ENCODE measurements at places on chromosomes 12 and 14.

DNA sequence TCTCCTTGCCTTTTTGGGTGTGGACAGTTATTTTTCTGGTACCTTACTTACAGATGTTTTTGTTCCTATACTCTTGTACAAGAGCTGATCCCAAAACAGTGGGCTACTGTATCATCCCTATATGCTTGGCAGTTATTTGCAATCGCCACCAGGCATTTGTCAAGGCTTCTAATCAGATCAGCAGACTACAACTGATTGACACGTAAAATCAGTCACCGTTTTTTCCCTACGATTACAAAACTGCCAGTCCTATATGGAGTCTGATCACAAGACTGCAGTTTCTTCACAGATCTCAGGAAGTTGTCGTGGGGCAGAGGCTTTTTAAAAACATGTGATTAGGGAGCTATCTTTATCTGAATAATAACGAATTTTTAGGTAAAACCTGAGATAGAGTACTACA lies 1.3 kb downstream of the LYSET start:
- DNase-seq = no peak

- no peak for DNase-seq
Observed at GRCh38 chr14:81093651-81094050, 127.1 kb downstream of the GTF2A1 start.

DNA sequence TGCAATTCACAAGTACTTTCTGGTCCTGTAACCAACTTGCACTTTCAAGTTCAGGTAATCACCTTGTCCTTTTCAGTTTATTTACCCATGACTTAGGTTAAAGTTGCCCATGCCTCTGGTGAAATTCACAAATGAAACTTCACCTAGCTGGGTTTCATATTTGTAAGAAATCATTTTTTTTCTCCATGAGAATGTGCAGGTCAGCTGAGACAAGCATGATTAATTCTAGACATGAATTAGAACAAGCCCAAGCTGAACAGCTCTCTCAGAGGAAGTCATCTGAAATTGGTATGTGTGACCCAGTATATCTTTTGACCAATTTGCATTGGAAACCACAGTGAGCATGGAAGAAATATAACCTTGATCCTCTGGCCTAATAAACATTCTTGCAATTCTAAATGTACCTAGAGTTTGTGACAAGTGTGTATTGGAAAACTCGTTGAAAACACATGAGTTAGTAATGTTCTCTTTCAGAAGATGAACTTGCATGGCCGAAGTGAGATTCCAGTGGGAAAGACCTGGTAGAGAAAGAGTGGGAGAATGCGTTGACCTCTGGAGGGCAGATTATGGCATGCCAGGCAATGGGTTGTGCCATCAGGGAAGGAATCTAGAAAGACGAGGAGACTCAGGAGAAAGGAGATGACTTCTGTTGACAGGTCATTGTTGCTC lies 486.5 kb downstream of the ZFP36L1 start:
- no peak for DNase-seq

DNA sequence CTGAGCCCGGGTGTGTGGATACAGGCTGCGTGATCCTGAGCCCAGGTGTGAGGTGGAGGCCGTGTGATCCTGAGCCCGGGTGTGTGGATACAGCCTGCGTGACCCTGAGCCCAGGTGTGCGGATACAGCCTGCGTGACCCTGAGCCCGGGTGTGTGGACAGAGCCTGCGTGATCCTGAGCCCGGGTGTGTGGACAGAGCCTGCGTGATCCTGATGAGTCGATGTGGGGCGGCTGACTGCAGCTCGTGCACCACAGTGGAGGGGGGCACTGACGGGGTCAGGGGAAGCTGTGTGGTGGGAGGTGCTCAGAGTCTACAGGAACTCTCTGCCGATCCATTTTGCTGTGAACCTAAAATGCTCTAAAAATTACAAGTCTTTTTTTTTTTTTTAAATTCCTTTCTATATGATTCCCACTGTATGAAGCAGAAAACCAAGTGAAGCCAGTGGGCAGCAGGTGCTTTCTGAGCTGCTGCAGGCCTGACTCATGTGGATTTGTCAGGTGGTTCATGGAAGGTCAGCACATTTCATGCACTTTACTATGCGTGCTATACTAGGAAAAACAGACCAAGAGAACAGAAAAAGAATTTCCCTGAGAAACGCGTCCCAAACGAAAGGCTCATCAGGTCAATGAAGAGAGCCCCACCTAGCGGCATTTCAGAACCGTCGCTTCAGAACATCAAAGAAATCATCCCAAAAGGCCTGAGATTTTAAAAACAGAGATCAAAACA lies 19.3 kb downstream of the BRF1 start:
- DNase-seq = peak; percentile 65

DNA sequence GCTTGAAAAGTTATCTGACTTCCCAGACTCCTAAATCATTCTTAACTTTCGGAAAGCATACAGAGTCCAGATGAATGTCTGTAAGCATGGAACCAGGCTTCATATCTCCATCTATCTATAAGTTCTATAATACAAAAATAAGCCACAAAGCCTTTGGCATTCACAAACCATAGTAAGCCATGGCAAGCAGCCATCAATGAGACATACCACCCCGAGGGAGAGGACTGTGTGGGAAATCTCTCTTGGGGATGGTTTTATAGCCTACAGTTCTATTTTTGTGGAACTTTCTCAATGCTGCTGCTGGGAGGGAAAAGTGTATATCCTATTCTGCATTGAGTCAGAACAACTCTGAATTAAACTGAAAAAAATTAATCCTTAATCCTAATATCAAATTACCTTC lies 20.4 kb downstream of the EGLN3 start:
- DNase-seq = no peak

DNA sequence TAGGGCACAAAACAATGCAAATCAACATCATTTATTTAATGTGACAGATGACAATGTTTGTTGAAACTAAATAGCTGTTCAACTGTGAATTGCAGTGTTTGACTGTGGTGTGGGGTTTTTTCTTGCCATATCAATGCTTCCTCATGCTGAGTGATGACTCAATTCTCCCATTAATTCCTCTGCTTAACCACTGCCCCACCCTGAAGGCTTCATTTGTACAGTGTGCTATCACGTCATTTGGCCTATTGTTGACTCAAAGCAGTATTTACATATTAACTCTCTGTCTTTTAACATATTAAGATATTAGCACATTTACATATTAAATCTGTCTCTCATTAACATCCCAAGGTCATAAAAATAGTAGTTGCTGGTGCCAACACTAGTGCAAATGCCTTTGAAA lies 164.8 kb upstream of the NRXN3 start:
- DNase-seq = peak; percentile 39

DNA sequence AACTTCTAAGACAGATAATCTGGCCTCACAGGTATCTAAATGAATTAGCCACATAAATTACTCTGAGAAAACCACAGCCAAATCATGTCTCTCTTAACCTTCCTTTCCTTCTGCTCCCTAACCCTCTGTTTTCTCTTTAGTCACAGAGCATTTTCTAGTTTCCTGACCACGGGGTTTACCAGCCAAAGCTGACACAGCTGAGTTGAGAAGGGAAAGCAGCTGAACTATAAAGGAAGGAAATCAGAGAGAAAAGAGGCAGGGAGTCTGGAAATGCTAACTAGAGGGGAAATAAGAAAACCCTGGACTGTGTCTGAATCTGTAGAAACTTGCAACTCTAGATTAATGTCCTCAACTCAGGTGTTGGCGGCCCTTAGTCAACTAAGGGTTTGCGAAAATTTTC lies 24.4 kb downstream of the ANKS1B start:
- no peak for DNase-seq

DNA sequence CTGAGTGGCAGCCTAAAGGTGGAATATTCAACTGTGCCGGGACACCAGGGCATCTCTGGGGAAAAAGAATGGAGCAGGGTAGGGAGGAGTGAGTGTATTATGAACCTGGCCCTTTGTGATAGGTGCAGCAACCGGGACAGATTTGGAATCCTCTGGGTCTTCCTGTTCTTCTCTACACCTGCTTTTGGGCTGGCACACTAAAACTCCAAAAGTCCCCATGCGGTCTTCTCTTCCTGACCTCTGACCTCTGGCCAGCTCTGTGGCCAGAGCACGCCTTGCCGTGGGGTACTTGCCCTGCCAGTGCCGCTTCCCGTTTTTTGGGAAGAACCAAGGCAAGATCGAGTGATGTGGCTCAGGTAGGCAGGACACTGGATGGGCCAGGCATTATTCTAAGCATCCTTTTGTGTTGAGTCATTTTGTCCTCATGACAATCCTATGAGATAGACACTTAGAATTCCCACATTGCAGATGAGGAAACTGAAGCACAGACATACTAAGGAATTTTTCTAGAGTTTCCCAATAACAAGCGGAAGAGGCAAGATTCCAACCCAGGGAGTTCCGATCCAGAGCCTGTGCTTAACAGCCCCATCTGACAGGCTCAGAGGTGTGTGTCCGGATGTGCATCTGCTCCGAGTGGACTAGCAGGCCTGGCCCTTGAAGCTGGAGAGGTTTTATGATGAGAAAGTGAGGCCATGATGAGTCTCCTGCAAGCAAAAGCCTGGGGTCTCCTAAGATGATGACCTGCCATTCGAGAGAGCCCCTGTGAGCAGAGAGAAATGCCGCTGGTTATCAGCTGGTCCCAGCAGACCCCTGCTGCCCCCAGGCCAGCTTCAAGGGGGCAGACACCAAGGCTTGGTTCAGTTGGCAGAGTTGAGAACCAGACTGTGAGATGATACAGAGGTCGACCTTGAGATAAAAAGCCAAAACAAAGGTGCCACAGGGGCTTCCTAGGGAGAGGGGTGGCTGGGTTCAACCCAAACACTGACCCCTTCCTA lies 67.9 kb upstream of the ESRRB start:
- no peak for DNase-seq

DNA sequence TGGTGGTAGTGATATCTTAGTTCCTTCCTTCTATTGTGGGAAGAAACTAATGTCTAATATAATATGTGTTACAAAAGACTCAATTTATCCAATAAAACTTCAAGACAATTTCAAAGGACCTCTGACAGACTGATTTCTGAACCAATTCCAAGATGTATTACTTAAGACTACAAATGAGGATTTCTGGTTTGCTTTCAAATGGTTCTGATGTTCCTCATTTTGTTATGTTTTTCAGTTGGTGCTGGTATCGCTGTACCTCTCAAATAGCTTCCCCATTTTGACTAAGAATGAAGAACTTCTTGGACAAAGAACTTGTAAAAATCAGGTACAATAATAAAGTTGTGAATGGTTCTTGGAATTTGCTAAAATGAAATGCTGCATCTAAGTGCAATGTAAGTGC lies 19.4 kb upstream of the MBIP start:
- no peak for DNase-seq

DNA sequence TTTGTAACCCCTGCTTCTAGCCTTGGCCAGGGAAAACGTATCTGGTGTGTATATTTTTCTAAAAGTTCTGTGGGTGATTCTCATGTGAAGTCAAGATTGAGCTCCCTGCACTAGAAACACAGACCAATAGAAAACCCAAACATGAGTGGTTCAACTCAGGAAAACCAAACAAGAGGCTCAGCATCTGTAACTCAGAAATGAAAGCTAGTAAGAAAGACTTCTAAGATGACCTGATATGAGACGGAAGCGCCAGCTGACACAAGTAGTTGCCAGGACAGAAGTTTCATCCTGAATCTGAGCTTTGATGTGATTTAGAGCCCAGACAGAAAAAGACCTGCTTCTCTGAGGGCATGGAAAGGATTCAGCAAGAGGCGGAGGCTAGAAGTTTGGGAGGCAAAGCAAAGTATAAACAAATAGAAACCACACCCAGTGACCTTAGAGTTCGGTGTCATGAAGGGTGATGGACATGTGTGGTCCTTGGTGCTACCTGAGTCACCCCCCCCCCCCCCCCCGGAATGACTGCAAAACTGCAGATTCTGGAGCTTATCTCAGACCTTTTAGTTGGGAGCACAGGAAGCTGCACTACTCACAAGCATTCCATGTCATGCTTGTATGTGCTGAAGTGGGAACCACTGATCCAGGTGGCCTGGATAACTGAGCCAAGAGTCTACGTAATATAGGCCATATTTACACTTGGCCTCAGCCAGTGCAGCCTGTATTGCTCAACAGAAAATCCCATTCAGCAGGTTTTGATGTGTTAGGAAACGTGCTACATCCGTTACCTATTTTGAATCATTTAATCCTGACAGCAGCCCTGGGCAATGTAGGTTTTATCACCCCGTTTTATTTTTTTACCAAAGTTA lies 191.3 kb downstream of the ANO6 start:
- no peak for DNase-seq

DNA sequence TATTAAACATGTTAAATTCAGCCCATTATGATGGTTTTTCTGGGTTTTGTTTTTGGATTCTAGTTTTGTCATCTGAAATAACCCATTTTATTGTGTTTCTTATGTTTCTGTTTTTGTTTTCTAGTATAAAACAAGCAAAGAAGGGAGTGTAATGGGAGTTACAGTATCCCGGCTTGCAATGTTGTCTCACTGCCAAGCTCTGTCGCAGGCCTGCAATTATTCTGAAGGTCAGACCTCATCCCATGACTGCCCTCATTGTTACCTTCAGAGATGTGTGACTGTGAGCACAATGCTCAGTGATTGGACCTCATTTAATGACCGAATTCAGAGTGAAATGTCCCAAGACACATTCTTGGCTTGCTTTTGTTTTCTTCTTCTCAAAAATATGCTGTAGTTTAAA lies 73.0 kb upstream of the ATF1 start:
- DNase-seq = peak; percentile 34

DNA sequence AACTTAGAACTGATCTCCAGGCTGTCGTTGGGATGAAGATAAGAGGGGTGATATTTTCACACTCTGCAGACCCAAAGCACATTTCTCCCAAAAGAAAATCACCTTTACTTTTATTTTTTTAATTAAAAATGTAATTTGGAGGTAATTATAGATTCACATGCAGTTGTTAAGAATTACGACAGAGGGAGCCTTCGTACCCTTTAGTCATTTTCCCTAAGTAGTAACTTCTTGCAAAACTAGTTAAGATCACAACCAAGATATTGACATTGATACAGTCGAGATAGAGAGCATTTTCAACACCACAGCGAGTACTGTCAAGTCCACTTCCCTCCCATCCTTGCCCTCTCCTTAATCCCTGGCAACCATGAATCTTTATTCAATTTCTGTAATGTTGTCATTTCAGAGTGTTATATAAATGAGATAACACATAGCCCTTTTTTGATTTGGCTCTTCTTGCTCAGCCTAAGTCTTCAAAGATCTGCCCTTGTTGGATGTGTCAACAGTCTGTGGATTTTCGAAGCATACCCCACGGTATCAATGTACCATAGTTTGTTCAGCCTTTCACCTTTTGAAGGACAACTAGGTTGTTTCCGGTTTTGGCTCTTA lies 39.6 kb downstream of the DNAH10 start:
- peak; percentile 38 for DNase-seq

DNA sequence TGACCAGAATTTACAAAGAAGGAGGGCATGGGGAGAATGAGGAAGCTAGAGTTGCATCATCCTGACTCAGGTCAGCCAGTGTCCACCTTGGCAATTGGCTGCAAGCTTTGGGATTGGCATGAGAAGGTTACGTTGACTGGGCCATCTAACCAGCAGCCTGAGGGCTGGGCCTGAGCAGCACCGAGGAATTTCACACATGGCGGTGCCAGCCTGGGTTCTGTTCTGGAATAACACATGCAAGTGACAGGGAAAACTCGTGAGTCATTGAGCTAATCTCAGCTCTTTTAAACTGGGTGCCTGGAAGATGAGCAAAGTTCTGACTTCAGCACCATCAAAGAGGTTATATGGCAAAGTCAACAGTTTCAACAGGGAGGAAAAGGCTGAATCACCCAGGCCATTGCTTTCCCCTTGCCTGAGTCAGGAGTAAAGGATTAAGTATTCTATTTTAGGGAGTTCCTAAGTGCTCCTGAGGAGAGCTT lies 543.2 kb upstream of the TBX3 start:
- peak; percentile 71 for DNase-seq
